ENCODE measurements at places on chromosomes 5 and 9. TPM values are rescaled to one million over a fixed set of nuclear protein-coding genes. Genes with fewer than 3 reads are reported as not detected.

DNA sequence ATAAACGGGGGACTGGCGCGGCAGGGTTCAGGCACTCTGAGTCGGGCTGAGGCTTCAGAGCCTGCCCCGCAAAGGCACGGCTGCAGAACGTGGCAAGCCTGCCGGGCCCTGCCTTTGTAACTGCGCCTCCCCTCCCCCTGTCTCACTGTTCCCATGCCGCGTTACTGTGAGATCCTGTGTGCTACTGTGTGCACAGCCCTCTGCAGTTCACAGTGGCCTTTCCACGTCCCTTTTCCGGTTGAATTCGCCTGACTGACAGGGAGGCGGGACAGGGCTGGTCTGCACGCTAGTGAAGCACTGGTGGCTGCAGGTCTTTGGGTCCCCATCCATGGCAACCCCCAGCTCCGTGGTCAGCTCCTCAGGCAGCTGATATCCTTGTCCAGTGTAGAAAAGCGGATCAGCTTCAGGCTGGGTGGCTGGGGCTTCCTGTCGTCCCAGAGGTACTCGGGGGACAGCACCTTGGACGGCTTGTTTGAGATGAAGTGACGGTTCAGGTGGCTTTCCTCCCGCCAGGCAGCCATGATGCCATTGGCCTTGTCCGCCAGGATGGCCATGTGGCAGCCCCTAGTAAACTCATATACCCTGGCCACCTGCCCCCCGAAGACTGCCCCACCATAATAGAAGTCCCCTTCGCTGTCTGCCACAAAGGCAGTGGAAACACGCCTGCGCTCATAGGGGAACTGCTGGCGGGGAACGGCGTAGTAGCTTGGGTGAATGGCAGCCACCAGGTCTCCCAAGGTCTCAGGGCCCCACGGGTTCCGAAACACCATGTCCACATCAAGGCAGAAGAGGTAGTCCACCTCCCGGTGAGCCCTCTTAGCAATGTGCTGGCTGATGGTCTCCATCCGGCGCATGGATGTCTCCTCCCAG is 10.3 kb downstream of the GBGT1 start:
- no peak for DNase-seq

GRCh38 chr9:19624519-19624918 is 164.3 kb downstream of the SLC24A2 start:
- DNase-seq, result no peak

- no peak for DNase-seq
Observed at GRCh38 chr5:73831066-73831465, 205.1 kb downstream of the ARHGEF28 start.

DNA sequence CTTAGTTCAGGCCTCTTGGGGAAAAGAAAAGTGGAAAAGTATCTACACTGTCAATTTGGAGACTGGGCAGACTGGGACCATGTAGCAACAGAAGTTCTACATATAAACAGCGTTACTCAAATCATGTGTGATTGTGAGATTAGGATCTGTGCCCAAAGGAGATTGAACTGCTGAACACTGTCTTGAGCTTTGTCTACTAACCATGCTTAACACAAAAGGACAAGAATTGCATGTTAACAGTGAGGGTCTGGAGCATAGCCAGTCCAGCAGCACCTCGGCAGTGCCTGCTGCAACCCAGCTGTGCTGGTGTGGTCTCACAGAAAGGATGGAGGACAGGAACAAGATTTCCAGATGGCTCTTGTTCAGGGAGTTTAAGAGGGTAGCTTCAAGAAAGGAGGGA is 5.7 kb downstream of the PAM start:
- DNase-seq, result no peak

DNA sequence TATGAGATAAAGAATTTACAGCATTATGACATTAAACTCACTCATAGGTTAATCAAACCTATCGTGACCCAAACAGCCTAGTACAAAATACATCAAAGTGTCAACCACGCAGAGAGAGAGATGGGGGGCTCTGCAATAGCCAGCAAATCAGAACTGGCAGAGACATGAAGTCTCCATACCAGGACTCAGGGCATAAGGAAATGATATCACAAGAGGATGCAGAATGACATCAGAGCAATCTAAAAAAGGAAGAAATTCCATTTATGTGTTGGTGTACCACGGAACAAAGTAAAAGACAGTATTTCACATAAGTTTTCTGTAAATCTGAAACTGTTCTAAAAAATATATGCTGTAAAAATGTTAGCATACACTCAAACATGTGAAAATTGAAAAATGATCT is 24.6 kb downstream of the BICD2 start:
- DNase-seq, result no peak

GRCh38 chr5:176638437-176638836 is 8.0 kb downstream of the EIF4E1B start:
- DNase-seq, result no peak

GRCh38 chr5:176412517-176413254 is 3.7 kb downstream of the CLTB start:
- no peak for DNase-seq

GRCh38 chr5:109328626-109329025 is 81.1 kb downstream of the PJA2 start:
- no peak for DNase-seq

Gene ROR2
- total RNA-seq, result 0.82 TPM

- no peak for DNase-seq
Observed at GRCh38 chr9:82252116-82252515, 263.5 kb downstream of the SPATA31D1 start.

DNA sequence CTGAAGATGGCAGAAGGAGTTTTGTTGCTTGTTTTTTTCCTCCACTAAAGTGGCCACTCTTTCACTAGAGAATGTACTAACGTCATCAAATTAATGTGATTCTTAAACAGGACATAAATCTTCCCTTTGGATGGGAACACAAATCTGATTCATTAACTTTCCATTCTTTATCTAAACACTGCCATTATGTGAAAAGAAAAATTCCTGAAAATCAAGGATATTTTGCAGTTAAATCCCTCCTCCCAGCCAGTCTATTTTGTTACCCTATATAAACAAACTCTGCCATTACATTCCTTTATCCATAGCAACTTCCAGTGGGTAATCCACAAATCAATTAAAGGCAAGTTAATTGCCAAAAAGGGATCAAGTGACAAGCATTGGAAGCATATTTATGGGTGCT is 546.5 kb downstream of the PDE4D start:
- DNase-seq, result no peak

Gene ADAMTS16
- total RNA-seq, result 3.7 TPM
